ENCODE measurements at places on chromosomes 2 and 18.

DNA sequence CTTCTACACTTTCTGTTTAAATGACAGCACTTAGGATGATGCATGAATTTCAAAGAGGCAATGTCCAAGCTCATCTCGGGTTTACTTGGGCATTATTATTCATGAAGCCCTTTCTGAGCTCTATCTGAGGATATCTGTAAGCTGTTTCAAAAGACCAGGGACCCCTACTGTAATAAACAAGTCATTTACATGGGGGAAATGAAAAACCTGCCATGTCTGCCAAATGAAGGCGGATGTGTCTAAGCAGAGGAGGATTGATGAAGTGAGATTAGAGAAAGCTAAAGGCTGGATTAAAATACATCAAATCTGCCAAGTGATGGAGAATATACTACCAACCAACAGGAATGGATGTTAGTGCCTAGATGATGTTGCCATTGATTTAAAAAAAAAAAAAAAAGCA is 64.5 kb downstream of the SUCLG1 start:
- DNase-seq = no peak

- no peak for DNase-seq
These were observed 19.8 kb downstream of the IWS1 start for GRCh38 chr2:127506510-127506909.

DNA sequence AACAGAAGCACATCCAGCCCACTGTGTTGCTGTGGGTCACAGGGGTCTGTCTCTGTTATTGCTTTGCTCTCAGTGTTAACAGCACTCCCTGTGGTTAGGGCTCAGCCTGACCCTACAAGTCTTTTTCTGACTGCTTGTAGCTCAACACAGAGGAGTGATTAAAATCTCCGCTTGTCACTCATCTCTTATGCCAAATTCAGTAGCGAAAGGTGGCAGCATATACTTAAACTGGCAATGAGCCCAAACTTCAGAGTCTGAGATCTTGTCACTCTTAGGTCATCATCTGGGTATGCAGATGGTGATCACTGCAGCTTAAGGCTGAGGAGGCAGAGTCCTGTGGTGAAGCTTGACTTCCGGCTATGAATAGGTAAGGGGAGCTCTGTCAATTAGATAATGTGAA is 63.3 kb upstream of the CSRNP3 start:
- no peak for DNase-seq

- DNase-seq = no peak
These were observed 196.5 kb downstream of the SATB2 start for GRCh38 chr2:199261239-199261638.

- no peak for DNase-seq
These were observed 40.7 kb downstream of the CMPK2 start for GRCh38 chr2:6824962-6825361.

DNA sequence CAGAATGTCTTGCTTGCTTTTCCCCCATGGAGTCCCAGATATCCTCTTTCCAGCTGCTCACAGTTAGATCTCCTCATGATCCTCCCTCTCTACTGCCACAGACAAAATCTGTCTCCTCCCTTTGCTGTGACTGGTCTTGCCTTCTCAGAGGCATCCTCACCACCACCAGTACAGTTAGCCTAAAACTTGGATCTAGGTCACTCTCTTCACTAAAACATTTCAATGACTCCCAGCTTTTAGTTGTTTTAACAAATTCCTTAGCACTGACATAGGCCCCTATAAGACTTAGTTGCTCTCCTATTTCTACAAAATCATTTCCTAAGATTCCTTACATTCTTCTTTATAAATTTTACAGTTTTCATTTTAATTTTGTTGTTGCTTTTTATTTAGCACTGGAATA is 734.2 kb upstream of the CHAC2 start:
- no peak for DNase-seq

- no peak for DNase-seq
These were observed 151.0 kb downstream of the TPO start for GRCh38 chr2:1563943-1564891.

DNA sequence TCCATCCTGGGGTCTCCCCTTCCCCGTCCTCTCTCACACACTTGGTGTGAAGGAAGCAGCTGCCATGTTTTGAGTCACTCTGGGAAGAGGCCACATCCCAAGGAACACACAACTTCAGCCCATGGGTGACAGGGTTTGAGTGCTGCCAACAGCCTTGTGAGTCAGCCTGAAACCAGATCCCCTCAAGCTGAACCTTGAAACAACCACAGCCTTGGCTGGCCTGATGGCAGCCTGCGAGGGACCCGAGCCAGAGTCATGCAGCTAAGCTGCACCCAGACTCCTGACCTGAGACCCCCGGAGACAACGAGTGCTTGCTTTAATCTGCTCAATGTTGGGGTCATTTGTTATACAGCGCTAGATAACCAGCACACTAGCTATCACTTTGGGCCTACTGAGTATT is 19.3 kb upstream of the MC2R start:
- DNase-seq = no peak

- no peak for DNase-seq
These were observed 20.5 kb upstream of the ZNF236 start for GRCh38 chr18:76801567-76802505.

DNA sequence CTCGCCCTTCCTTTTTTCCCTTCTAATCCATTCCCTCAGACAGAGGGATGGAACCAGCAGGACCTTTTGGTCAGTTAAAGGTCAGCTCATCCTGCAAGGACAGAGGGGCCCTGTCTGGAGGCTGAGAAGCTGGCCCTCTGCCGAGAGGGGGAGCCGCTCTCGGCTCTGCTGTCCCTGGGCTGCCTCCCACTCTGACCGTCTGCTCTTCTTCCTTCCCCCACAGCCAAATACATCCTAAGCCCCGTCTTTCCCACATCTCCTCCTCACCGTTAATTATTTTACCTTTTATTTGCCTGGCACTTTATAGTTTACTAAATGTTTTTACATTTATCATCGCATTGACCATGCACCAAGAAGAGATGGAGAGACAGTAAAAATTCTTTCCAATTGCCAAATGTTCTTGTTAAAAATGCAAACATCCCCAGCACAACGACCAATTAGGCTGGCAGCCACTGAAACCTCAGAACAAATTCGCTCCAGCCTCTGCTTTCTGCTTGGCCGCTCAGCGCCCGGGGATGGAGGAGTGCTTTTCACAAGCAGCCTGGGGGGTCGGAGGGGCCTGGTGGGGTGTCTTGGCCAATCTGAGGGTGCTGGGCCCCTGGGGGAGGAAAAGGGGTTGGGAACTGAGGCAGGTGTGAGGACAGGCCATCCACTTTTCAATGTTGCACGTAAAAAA is 123.7 kb downstream of the TNS1 start:
- no peak for DNase-seq

DNA sequence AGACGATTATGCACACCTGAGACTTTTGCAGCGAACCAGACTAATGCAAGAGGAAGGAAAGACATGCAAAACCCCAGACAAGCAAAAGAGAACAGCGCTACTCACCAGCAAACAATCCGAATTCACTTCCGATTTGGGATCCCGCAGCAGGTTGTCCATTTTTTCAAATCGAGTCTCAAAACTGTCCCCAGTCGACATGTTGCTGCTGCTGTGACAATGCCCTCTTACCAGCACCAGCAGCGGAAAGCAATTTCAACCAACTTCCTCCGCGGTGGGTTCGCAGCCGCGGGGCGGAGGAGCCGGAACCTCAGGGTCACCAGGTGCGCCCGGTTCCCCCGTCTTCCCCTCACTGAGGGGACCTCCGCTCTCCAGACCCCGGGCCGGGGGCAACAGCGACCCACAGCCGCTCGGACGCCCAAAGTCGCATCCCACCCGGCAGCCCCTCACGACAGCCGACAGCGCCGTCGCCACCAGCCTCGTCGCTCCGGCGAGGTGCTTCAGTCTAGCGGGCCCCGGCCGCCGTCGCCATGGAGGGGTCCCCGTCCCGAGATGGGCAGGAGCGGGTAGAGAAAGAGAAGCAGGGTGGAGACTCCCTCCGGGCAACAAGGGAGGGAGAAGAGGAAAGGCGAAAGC is 784 bp downstream of the ROCK1 start:
- peak; percentile 22 for DNase-seq

DNA sequence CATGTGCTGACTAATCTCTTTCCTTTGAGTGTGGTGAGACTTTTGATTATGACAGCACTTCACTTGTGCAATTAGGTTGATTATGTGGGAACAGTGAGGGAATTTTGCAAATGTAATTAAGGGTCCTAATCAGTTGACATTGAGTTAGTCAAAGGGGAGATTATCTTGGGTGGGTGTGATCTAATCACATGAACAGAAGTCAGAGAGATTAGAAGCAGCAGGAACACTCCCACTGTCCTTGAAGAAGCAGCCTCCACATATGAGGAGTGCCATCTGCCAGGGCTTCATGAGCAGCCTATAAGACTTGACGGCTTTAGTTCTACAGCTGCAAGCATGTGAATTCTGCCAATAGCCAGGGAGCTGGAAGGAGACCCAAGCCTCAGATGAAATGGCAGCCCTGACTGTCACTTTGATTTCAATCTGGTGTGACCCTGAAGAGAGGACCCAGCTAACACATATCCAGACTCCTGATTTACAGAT is 89.4 kb upstream of the APCDD1 start:
- no peak for DNase-seq

DNA sequence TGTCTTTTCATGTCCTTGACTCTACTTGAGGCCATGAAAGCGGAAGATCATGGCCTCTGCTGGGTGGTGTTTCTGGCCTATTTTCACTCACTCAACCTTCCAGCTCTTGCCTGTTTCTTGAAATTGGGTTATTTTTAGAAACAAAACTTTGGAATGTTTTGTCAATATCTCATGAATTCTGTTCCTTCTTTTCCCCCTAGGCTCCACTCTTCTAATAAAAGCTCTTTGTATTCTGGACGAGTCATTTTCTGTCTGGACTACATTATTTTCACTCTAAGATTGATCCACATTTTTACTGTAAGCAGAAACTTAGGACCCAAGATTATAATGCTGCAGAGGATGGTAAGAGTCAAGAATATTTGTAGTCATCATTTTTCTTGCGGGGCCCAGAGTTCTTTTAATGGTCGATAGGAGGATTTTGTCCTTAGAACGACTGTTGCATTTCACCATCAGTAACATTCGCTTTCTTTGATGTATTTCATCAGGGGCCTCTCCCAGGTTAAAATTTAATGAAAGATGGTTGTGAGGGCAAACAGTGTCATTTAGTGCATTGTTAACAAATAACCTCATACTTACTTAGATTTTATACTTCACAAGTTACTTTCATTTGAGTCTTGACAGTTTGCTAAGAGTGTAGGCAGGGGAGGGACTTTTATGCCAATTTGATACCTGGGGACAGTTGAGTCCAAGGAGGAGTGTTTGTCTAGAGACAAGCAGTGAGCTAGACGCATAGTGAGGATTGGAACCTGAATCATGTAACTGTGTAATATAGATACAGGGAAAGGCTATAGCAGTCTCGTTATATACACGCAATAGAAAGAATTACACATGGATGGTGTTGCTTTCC is 64.6 kb downstream of the TRPM8 start:
- no peak for DNase-seq

GRCh38 chr2:158894078-158894477 is 74.4 kb upstream of the TANC1 start:
- no peak for DNase-seq

DNA sequence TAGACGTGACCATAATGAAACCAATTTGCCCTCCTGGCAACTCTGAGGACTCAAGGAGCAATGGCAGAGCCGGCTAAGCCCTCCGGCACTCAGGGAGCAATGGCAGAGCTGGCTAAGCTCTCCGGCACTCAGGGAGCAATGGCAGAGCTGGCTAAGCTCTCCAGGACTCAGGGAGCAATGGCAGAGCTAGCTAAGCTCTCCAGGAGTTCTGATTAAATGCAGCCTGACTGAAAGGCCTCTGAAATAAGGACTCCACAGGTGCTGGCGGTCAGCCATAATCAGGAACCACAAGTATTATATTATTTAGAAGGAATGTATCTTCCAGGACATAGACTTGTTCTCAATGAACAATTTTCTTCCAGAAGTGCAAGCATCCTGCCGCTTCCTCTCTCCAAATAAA is 65.2 kb downstream of the C2orf76 start:
- DNase-seq = no peak

GRCh38 chr2:157264099-157264498 is 6.6 kb downstream of the GALNT5 start:
- DNase-seq = no peak

DNA sequence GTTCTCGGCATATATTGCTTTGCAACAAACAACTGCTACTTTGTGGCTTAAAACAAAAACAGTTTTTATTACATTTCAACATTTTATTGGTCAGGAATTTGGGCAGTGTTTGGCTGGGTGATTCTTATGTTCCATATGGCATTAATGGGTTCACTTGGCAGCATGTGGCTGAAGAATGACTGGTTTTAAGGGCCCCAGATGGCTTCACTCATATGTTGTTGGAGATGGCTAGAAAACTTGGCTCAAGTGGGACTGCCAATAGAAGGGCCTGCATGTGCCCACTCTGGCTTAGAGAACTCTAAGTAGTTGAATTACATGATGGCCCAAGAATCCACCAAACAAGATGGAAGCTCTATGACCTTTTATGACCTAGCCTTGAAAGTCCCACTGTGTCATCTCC is 86.1 kb downstream of the FASTKD2 start:
- DNase-seq = no peak
